ENCODE measurements at places on chromosomes 13 and 19. TPM values are rescaled to one million over a fixed set of nuclear protein-coding genes. Genes with fewer than 3 reads are reported as not detected.

- no peak for DNase-seq
Measured at GRCh38 chr19:19064811-19065745, 1.3 kb downstream of the SLC25A42 start.

DNA sequence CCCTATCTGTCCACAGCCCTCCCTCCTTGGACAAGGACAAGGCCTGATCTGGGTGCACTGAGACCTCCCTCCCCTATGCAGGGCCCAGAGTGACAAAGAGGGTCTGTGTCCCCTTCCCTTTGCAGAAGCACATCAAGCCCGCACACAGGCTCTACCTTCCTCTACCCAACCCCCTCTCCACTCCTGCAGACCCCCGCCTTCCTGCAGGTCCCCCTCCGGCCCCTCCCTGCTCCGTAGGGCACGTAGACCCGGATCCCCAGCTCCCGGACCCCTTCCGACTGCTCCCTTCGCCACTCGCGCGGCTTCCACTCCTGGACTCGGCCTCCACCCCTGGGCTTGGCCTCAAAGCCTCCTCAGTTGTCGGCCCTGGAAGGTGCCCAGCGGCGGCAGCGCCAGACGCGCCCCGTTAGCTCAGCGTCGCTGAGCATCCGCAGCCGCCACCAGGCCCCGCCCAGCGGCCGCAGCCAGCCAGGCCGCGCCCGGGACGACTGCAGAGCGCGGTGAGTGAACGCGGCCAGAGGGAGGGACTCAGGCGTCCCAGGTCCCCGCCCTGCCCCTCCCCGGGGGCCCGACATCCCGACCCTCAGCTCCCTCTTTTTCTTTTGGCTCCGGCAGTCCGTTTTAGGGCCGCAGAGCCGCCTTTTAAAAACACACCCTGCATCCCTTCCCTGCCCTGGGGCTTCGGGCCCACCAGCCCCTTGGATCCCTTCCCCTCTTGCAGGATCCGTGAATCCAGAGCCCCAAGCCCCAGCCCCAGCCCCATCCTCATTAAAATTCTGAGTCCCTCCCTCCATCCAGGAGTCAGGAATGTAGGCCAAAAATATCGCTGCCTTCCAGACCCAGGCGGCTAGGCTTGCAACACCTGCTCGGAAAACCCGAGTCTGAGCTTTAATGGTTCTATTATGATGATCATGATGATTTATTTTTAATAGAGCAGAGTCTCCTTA, 1.5 kb upstream of the MYADM start:
- DNase-seq, result no peak

GRCh38 chr13:90105849-90106496, 1241.5 kb upstream of the MIR17HG start:
- DNase-seq, result no peak

GRCh38 chr13:37179645-37180044, 74.2 kb upstream of the CSNK1A1L start:
- DNase-seq, result no peak

DNA sequence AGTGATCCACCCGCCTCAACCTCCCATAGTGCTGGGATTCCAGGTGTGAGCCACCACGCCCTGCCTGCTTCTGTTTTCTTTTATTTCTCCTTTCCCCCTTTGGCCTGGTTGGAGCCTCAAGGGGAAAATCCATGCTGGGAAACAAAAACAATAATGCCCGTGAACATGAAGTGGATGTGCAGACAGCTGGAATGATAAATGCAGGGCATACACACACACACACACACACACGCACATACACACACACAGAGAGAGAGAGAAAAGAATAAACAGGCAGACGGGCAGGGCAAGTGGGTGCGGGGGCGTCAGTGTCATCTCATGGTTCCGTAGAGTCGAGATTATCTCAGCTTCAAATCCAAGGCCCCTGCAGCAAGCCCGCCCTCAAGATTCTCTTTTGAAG, 4.4 kb upstream of the PLEKHF1 start:
- DNase-seq, result no peak

- no peak for DNase-seq
Measured at GRCh38 chr19:58545286-58546018, 1.6 kb downstream of the TRIM28 start.

- DNase-seq, result no peak
Measured at GRCh38 chr13:22120646-22121045, 449.8 kb downstream of the FGF9 start.

GRCh38 chr13:78060966-78061365, 142.3 kb upstream of the EDNRB start:
- DNase-seq, result no peak

DNA sequence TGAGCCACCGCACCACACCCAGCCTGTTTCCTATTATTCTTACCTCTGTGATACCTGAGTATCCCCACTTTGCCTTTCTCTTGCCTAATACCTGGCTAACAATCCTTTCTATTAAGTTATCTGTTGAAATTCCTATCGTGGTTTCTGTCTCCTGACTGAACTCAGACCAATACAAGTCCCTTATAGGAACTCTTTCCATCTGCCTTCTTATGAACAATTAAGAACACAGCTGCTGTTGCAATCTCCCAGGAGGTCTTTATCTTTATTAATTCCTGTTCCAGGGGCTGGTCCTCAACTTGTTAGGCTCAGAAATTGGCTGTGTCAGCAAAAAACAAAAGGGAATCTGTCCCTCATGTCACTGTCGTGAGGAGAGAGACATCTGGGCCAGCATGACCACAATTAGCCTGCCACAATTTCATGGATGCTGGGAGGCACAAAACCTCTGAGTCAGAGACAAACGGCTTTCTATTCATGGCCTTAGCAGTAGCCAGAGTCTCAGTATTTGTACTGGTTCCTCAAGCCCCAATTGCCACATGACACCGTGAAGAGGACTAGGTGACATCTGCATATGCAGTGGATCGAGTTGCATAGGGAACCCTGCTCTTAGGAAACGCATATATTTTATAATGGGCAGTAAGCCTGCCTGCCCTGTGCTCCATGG, 58.2 kb downstream of the NUFIP1 start:
- DNase-seq, result no peak

DNA sequence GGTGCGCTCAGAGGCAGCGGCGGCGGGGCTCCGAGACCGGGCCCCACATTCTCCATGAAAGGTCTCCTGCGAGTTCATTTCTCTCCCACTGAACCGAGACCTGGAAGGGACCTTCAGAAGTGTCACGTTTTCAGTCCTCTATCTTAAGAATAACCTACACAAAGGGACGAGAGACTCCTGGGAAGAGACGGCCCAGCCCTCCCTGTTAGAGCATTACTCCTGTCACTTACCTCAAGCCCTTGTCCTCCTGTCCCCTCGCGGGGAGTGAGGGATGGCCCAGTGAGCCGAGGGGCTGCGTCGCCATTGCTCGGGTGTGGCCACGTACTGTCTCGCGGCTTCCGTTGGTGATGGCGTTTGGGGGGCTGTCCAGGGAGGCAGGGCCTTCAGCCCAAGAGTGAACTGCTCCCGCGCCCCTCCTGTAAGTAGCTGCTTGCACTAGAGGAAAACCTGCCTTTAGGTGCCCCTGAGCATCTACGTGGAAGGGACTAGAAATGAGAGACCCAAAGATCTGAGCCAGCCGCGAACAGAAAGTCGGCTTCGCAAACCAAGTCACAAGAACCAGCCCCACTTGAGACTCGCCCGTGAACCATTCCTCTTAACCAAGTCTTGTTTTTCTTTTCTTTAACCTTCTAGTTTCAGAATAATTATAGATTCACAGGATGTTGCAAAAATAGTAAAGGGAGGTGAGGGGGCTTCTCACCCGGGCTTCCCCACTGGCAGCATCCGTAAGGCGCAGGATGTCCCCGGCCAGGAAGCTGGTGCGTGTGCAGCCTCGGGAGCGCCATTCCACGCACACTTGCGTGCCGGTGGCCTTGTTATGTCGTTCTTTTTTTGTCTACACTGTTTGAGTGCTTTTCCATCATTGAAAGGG, 21.1 kb upstream of the NDUFS7 start:
- no peak for DNase-seq

DNA sequence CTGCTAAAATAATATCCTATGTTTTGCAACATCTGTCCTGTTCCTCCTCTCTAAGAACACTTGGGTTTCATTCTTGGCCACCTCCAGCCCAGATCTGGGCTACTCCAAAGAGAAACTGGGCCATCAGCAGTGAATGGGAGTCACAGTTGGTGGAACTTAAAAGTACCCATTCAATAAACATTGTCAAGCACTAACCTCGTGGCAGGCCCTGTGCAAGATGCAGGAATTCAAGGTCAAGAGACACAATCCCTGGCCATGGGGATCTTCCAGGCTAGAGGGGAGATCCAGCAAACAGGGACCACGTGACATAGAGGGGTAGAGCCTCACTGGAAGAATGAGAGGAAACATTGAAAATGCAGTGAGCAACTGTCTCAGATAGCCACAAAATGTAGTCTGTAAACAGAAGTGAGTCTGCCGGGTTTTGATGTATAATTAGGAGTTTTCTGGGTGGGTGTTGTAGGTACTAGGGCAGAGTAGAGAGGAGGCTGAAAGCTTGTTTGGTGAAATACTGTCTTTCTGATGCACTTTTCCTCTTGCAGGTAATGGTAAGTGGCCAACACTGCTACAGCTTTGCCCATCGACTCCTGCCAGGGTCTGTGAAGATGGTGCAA, 14.8 kb upstream of the EID2 start:
- DNase-seq, result no peak

GRCh38 chr19:49889687-49890348, 6.9 kb downstream of the IL4I1 start:
- peak; percentile 52 for DNase-seq

- DNase-seq, result no peak
Measured at GRCh38 chr19:51071095-51071405, 6.2 kb upstream of the KLK13 start.

DNA sequence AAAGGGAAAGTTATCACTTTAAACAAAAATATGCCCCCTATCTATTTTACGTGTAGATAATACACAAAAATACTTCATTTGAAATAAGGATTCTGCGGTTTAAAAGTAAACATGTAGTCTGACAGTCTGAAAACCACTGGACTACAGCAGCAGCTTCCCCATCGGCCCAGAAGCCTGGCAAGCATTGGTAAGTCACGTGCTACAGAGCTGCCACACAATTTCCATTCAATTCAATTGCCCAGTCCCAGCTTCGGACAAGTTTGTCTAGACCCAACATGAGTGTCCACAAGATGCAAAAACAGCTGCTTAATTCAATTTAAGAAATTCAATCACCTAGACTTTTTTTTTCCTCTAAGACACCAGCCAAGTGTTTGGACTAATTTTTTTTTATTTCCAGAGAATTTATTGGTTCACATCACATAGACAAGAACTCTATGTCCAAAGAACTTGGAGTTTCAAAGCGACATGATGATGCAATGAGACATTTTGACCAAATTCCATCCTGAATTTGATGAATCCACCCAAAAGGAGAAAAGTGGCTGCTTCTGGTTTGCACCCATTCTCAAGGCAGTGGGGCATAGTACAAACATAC, 458.9 kb downstream of the COG6 start:
- no peak for DNase-seq

Gene AXL
- 141 TPM for total RNA-seq

Gene KCNN4
- 1.7 TPM for total RNA-seq

Gene MAB21L1
- total RNA-seq, result 0.31 TPM

Gene COL4A2
- total RNA-seq, result 380 TPM

Gene NDUFA13
- 59.7 TPM for total RNA-seq

Gene U2AF1L4
- 23.7 TPM for total RNA-seq

Gene UHRF1
- 0.74 TPM for total RNA-seq

Gene LAMP1
- 132 TPM for total RNA-seq

Measured in omental fat pad (tissue), 4 donors.